ENCODE measurements at places on chromosomes 4 and X.

GRCh38 chr4:34636623-34637022, 1607.7 kb downstream of the ARAP2 start:
- DNase-seq: no peak

DNA sequence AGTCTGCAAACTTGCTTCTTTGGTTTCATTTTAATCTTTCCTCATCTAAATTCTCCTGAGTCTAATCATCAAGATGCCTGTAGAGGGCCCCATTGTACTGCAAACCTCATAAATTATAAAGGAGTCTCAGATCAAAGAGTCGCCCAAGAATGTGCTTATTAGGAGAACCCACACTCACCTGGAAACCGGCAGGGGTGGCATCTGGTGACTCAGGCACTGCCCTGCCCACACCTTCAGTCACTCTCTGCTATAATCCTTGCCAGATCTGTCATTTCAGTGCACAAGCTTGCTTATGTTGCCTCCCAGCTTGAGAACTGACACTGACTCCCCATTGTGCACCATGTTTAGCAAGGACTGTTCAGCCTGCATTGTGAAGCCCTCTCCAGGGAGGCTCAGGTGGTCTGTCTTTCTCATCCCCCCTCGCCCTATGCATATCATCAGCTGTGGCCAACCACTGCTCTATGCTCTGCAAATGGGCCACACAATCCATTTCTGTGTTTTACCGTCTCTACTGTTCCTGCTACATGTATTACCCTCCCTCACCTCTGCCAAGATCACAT, 12.4 kb downstream of the EPGN start:
- no peak for DNase-seq

DNA sequence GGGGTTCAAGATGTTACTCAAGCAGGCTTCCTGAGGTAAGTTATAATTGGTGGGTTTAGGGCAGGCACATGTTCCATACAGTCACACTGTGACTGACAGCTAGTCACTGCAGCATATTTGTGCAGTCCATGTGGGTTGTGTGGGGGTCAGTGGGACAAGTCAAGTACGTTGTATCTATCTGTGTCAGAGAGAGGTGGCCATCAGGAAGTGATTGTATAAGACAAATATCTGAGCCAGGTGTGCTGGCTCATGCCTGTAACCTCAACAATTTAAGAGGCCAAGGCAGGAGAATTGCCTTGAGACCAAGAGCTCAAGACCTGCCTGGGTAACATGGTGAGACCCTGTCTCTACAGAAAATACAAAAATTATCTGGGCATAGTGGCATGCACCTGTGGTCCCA, 509.3 kb downstream of the CENPC start:
- DNase-seq: no peak

DNA sequence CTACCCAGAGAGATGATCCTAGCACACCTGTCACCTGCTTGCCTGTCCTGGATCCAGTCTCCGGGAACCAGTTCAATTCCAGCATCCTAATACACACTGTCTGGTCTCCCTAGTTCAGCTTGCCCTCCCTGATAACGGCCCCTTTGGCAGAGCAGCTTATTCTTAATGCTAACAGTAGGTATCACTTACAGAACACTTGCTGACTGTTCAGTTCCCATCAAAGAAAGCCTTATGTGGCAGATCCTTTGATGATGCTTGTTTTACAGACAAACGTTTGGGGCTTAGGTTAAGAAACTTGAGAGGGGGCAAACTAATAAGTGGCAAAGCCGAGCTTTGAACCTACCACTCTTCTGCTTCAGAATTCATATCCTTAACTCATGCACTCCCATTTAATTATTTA, 890 bp downstream of the RASSF6 start:
- DNase-seq: no peak

GRCh38 chr4:1777822-1778641, 15.1 kb upstream of the FGFR3 start:
- no peak for DNase-seq

- DNase-seq: no peak
Measured at GRCh38 chr4:32689518-32689917, 1969.3 kb downstream of the PCDH7 start.

DNA sequence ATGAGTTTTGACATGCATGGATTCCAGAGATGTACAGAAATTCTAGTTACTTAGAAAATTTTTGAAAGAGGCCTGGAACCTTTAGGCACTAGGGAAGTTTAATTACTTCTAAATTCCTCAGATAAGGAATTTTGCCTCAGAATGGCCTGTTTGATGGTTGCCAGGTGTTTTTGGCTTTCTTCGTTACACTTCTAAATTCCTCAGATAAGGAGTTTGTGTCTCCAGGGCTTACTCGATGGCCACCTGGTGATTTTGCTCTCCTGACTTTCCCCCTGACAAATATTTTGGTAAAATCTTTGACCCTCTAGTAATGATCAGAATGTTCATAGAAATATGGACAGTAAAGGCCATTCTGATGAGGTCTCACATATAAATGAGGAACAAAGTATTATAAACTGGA, 64.3 kb downstream of the BEX3 start:
- no peak for DNase-seq

DNA sequence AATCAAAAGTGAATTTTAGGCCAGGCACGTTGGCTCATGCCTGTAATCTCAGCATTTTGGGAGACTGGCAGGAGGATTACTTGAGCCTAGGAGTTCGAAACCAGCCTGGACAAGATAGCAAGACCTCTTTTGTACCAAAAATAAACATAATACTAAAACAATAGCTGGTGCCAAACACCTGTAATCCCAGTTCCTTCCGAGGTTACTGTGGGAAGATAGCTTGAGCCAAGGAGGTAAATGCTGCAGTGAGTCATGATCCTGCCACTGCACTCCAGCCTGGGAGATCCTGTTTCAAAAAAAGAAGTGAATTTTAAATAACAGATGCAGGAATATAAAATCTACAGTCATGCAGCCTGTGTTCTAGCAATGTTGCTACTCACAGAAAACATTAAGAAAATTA, 488.3 kb downstream of the PPARGC1A start:
- no peak for DNase-seq

DNA sequence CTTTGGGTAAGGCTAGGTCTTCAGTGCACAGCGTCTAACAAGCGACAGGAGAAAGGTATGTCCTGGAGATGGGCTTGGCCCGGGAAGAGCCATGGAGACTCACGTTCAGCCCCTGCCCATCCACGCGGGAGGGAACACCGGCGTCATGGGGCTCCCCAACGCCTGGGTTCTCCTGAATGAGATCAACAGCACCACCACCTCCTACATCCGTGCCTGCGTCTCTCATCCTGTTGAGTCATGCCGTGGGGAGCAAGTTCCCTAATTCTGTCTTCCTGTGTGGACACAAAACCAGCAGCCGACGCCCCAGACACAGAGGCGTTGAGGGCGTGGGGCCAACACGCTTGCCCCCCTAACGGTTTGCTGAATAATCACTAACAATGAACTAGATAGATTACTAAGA, 20.1 kb upstream of the IL3RA start:
- peak; percentile 48 for DNase-seq

DNA sequence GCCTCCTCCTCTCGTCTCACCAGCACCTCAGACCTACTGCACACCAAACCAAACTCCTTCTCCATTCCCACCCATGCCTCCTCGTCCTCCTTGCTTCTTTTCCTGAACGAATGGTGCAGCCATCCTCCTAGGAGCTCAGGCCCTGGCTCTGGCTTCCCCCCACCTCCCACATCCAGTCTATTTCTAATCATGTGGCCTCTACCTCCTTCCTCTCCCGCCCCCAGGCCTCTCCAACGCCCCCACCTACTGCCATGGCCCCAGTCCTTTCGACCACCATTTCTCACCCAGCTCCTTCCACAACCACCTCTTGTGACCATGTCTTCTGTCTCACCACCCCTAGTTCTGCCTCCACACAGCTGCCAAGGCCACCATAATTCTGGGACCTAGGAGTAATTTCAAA, 127.1 kb downstream of the PJA1 start:
- no peak for DNase-seq

- no peak for DNase-seq
Measured at GRCh38 chrX:65586491-65586890, 51.9 kb upstream of the LAS1L start.

- DNase-seq: no peak
Measured at GRCh38 chrX:118156254-118156952, 39.8 kb upstream of the KLHL13 start.

DNA sequence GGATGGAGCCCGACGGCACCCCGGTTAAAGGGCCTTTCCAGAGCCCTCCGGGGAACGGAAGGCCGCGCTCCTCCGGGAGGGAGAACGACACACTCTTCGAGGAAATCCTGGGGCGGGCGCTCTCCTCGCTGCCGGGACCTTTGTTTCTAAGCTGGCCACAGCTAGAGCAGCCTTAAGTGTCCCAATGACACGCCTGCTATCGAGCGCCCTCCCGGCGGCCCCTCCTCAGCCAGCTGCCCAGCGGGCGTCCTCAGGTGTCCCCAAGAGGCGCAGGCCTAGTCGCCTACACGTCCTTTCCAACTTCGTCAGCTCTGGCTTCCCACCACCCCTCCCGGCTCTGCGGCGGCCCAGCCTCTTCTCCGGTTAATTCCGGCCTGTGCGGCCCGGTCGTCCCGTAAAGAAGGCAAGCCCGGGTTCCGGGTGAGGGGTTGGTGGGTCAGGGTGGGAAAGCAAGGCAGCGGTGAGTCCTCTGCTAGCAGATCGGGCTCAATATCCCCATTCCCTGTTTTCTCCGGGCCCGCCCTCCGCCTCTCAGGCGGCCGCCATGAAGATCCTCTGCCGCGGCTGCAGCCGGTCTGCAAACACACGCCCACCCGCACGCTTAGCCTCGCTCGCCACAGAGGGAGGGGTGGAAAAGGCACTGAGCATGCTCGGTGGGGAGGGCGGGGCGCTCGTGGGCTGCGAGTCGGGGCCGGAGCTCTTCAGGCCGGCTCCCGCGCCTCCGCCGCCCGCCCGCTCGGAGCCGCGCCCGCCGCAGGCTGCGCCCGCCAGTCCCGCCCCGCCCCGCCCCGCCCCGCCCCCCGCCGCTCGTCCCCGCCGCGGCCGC, at the start of gene RAP1GDS1:
Gene RAP1GDS1, plus strand, starts transcription at position 806 of the 826 bp plus-strand sequence. CDS start 182 bp downstream, outside the sequence.
- peak; percentile 98 for DNase-seq

GRCh38 chr4:52421811-52422213, 237.3 kb downstream of the USP46 start:
- DNase-seq: no peak

DNA sequence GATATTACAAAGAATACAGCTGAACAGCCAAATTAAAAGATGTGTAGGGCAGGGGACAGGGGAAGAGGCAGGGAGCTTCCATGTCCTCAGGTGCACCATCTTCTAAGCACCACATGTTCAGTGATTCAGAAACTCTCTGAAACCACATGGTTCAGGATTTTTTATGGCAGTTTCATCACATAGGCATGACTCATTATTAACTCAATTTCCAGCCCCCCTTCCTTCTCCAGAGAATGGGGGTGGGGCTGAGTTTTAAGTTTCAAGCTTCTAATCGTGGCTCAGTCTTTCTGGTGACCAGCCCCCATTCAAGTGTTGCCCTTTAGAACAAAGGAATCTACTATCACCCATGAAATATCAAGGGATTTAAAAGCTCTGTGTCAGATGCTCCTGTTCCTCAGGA, 317.8 kb upstream of the GALNT7 start:
- DNase-seq: no peak
